CD4-positive, alpha-beta T cell treated with Interleukin-10 for 1 hour (primary cell): ENCODE measurements at places on chromosomes 6 and 20.

DNA sequence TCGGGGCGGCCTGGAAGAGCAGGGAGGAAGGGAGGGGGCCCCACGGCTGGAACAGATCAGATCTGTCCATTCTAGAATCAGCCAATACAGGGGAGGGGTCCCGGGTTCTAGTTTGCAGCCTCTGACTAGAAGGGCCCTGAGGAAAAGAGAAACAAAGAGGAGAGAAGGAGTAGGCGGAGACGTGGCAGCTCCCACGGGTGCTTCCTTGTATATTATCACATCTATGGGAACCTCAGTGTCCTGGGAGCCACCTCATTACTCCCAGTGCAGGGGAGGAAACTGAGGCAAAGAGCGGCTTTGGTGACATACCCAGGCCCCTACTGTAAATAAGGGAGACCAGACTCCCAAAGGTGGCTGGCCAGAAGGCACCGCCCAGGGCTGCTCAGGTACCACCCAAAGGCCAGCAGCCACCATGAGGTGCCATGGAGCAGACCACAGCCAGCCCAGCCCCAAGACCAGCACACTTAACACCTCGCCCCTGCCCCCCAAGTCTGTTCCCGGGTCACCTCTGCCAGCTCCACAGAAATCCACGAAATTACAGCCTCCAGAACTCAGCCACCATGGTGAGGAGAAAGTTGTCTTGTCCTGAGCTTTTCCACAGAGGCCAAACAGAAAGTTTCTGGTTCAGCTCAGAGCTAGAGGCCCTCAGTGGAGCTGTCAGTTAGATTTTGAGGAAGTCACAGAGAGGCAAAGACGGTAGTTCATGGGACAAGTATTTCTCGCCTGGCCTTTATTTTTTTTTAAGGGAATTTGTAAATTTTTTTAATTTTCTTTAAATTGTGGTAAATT is 2.1 kb downstream of the ZC3H12D start:
- peak; percentile 57 for DNase-seq

DNA sequence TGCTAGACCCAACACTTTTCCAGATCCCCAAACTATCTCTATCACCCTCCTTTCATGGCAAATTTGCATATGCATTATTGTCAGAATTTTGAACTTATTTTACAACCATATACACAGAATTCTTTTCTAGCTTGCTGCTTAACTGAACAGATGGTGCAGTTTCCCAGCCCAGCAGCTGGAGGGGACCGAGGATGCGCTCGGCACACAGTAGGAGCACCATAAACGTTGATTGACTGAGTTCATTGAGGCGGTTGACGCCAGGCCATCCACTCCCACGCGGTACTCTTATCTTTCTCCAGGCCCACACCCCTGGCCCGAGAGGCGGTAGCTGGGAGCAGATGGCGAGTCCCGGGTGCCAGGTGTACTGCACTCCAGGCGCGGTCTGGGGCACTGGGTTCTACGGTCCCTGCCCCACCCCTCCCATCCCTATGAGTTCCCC is 6.8 kb upstream of the SOX4 start:
- DNase-seq, result no peak

DNA sequence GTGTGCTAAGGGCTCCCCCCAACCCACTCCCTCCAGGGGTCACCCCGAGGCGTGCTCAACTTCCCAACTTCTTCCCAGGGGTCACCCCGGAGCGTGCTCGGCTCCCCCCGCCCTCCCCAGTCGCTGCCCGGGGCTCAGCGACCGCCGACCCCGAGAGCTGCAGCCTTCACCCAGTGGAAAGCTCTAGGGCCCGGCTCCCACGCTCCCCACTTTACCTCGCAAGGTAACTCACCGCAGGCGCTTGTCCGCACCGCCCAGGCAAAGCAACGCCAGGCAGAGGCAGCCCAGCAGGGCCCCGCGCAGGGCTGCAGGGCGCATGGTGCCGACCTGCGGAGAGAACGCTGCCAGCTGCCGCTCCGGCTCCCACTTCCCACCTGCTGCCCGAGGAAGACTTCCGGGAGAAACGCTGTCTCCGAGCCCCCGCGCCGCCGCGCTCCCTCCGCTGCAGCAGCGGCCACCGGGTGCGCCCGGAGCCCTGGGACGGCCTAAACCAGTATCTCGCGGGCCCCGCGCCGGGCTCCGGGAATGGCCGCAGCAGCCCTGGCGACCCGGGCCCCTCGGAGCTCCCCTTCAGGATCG is 396 bp downstream of the RNASET2 start:
- no peak for DNase-seq

GRCh38 chr6:5030596-5031136 is 26.8 kb upstream of the RPP40 start:
- peak; percentile 71 for DNase-seq
